OCI-LY7 (cell line): ENCODE measurements at places on chromosomes 4 and X. TPM values are rescaled to one million over a fixed set of nuclear protein-coding genes. Genes with fewer than 3 reads are reported as not detected.

Gene LANCL3
- total RNA-seq, result 0.04 and 0.07 TPM in 2 replicates

Gene IBSP
- not detected in 2 replicates for total RNA-seq

Gene KLHL4
- total RNA-seq, result not detected in 2 replicates

Gene NXF2
- not detected in 2 replicates for total RNA-seq

Gene FAM9B
- not detected in 2 replicates for total RNA-seq

Gene GRIA3
- not detected in 2 replicates for total RNA-seq
